ENCODE measurements at places on chromosomes 2 and 18.

DNA sequence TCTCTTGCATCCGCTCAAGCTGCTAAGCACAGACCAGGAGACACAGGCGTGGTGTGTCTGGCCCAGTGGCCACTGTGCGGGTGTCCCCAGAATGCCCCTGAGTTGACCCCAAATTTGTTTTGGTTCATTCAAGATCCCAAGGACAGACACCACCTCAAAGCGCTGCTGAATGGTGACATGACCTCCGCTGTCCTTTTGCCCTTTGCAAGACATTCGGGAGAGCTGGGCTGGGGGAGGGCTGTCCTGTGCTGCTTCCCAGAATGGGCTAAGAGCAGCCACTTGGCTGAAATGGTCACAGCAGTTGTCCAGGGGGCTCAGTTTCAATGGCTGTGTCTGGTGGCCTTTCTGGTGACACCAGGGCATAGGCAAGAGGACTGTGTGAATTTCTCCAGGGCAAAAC lies 84.1 kb downstream of the SMIM21 start:
- DNase-seq = no peak

DNA sequence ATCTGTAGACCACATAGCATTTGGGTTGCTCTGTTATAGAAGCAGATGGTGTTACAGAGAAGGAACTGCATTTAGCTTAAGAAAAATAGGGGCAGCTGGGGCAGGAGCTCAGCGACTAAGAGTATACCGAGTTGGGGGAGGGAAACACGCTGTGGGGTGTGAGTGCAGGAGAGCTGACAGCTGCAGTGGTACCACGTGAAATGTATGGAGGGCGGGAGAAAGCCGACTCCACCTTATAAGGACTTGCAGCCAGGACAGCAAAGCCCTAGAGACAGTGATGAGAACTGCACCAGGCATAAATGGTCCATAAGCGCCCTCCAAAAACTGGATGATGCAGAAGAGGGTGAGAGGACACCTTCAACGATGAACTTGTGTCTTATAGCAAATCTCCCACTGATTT lies 237.6 kb downstream of the PRKCE start:
- no peak for DNase-seq

GRCh38 chr2:32135409-32135808 lies 30.3 kb upstream of the SLC30A6 start:
- no peak for DNase-seq

DNA sequence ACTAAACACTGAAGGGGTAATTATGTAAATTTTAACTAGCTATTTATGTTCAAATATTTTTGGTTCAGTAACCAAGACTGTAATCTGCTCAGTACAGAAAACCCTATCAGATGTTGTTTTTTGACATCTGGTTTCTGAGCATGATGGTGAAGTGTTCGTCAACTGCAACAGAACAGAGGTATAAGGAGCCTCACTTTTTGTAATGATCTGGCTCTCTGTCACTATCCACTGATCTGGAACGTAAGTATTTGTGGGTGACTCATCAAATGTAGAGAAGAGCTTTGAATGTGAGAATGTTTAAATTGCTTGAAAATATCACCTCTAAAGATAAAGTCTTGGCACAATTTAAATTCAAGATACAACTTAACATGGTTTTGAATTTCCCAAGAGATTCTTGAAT lies 213.6 kb upstream of the FAM98A start:
- no peak for DNase-seq

- no peak for DNase-seq
Measured at GRCh38 chr2:241007880-241008710, 9.7 kb downstream of the SNED1 start.

GRCh38 chr2:170878066-170878465 lies 51.0 kb upstream of the GORASP2 start:
- DNase-seq = no peak

DNA sequence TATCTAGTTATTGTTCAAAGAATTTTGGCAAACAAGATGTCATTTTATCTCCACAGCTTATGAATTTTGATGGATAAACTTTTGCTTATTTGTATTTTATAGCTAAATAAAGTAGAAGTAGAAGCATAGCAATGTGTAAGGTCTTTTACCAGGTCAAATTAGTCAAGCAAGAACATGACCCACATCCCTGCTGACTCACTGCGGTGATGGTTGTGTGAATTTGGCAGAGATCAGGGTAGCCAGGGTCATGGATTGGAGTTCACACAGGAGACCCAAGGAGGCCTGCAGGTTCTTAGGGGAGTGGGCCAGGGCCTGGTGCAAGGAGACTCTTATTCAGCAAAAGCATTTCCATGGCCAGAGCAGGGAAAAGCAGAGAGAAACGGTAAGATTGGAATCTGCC lies 18.7 kb downstream of the SP140 start:
- DNase-seq = no peak

DNA sequence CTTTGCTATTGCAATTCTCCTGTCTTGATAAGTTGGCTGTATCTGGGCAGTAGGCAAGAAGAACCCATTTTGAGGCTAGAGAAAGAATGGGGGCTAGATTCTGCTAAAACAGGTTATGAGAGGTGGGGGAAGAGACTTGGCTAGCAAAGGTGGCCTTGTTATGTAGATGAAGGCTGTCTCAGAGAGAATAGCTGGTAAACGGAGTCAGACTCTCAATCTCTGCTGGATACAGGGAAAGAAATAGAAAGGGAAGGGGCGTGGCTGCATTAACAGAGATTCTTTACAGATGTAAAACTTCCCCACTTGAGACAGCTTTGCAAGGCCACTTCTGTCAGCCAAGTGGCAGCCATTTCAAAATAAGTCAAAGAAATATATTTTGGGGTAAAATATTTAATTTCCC lies 38.1 kb upstream of the ARHGAP25 start:
- no peak for DNase-seq

GRCh38 chr18:10702206-10702605 lies 176.4 kb downstream of the NAPG start:
- no peak for DNase-seq

GRCh38 chr2:212520340-212520739 lies 18.3 kb downstream of the ERBB4 start:
- no peak for DNase-seq

GRCh38 chr2:226660526-226660925 lies 139.1 kb downstream of the IRS1 start:
- no peak for DNase-seq

GRCh38 chr18:78496079-78496478 lies 483.5 kb upstream of the SALL3 start:
- DNase-seq = no peak

DNA sequence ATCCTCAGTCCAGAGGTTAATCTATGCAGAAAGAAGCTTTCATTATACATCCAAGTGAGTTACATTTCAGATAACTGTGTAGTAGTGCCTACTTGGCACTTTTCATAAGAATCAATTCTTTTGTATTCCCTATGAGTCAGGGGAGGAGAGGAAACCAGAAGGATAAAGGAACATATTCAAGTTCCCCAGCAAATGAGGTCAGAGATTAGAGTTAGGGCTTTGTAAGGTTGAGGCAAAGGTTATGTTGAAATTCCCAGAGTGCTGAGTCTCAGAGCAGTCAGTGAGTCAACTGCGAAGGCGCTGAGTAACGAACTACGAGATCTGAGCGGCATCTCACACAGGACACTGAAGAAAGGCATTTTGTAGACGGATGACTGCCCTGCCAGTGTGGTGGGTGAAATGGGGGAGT lies 25.1 kb upstream of the ME2 start:
- DNase-seq = no peak

GRCh38 chr2:176093145-176093897 lies 800 bp downstream of the HOXD13 start:
- no peak for DNase-seq

- DNase-seq = no peak
Measured at GRCh38 chr2:96691022-96691612, 48.6 kb downstream of the FER1L5 start.

DNA sequence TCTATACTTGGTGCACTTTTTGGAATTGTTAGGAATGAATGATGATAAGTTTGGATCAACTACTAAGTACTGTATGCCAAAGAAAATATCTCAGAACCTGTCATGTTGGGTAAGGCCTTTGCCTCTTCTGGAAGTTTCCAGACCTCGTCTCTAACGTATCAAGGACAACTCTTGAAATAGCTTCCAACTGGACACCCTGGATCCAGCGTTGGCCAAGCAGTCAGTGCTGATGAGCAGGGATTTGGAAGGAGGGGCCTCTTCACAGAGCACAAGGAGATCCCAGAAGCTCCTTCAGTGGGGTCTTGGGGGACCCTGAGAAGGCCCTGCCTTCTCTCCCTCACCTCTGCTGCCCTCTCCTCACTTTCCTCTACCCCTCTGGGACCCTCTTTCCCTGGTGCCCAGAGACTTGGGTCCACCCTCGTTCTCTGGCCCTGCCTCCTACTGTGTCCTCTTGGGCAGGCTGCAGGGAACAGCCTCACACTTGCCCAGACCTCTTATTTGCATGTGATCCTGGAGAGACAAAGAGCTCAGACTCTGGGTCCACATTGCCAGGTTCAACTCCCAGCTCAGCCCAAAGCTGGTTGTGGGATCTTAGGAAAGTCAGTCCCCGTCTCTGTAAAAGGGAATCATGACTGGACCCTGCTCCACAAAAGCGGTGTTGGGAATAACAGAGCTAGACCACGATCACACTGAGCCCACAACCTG lies 145.8 kb downstream of the COL6A3 start:
- DNase-seq = no peak

GRCh38 chr2:28717339-28717758 lies 34.3 kb upstream of the PPP1CB start:
- DNase-seq = no peak

GRCh38 chr2:147683380-147683779 lies 161.4 kb upstream of the ACVR2A start:
- DNase-seq = no peak

GRCh38 chr18:48913201-48913600 lies 37.6 kb downstream of the SMAD7 start:
- peak; percentile 25 for DNase-seq

DNA sequence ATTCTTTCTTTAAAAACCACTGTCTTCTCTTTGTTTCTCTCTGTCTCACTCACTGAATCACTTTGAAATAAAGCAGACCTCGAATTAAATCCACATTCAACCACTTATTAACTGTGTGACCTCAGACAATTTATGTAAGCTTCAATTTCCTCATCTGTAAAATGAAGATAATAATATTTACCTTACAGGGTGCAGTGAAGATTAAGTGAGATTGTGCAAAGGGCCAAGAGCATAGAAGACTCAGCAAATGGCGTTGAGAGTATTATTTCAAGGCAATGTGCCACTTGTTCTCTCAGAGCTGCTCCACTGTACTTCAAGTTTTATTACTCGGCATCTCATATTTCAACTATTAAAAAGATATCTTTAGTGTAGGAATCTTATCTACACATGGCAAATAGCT lies 454.2 kb upstream of the HNRNPA3 start:
- DNase-seq = no peak

GRCh38 chr2:40302751-40303325 lies 149.1 kb downstream of the SLC8A1 start:
- no peak for DNase-seq

GRCh38 chr2:121207494-121207893 lies 77.5 kb downstream of the TFCP2L1 start:
- DNase-seq = no peak

GRCh38 chr18:58861861-58862301 lies 2.8 kb upstream of the ZNF532 start:
- DNase-seq = no peak

GRCh38 chr2:114294741-114295140 lies 147.7 kb upstream of the DPP10 start:
- no peak for DNase-seq

GRCh38 chr2:39735648-39736047 lies 43.4 kb downstream of the THUMPD2 start:
- DNase-seq = no peak

GRCh38 chr2:113850687-113851086 lies 39.2 kb upstream of the ACTR3 start:
- no peak for DNase-seq

DNA sequence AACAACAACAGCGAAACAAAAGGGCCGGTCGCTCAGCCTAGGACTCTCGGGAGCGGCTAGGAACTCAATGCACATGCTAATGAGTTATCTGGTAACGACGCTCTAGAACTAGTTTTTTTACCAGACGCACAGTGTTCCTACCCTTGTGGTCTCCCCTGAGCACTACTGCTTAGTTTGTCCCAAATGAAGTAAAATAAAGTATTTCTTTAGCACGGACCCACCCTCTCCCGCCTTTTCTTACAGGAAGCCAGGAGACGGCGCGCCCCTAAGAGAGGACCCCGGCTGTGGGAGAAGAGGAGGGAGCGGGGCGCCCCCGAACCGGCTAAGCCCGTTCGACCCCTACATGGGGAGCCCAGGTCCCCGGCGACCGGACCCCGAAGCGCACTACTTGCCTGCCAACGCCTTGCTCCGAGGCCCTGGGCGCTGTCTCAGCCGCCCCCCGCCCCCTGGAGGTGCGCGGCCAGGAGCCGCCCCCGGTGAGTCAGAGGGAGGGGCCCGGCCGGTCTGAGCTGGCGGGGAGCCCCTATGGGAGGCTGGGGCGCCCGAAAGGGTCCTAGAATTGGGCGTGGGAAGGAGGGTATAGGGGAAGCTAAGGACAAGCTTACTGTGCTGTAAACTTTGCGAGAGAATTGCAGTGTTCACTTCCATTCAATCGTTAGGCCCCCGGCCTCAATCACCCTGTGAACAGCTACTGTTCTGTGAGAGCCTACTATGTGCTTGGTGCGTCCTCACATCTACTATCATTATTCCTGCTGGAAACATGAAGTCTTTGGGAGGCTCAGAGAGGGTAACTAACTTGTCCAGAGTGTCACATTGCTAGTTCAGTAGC lies 3.6 kb upstream of the CAPG start:
- peak; percentile 29 for DNase-seq

DNA sequence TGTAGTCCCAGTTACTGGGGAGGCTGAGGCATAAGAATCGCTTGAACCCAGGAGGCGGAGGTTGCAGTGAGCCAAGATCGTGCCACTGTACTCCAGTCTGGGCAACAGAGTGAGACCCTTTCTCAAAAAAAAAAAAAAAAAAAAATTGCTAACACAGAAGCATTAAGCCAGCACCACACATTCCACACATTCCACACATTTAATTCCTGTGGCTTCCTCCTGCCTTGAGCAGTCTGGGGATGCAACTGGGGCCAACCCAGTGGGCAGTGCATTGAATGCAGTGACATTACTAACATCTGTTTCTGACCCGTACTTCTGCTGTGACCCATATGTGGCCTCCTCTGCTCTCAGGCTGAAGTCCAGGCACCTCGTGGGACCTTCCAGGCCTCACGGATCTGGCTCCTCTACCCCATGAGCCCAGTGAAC lies 107.0 kb downstream of the BCL2L11 start:
- no peak for DNase-seq

- no peak for DNase-seq
Measured at GRCh38 chr18:79211844-79212243, 142.7 kb downstream of the ATP9B start.

GRCh38 chr2:215418064-215418963 lies 17.6 kb downstream of the FN1 start:
- DNase-seq = no peak

- DNase-seq = no peak
Measured at GRCh38 chr2:73033142-73033765, 38.3 kb downstream of the SFXN5 start.

DNA sequence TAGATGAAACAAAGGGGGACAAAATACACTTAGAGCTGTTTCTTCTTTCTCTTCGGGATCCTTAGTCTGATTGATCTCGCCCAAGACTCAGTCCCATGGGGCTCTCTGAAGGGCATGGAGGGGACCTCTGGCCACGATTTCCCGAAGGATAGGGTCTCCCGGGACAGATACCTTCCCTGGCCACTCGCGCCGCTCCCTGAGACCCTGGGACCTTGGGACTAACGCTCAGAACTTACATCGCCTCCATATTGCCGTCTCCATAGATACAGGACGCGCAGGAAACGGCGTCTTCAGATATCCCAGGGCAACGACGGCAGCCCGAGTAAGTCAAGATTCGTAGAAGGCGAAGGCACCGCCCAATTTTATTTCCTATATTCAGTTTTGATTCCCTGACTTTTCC lies at the start of gene CFAP65:
Gene CFAP65 (minus strand): TSS at position 265 of the 400 bp plus-strand sequence. CDS start 2,468 bp downstream, outside the sequence.
- DNase-seq = no peak
